ENCODE measurements at places on chromosomes 1 and 21.

DNA sequence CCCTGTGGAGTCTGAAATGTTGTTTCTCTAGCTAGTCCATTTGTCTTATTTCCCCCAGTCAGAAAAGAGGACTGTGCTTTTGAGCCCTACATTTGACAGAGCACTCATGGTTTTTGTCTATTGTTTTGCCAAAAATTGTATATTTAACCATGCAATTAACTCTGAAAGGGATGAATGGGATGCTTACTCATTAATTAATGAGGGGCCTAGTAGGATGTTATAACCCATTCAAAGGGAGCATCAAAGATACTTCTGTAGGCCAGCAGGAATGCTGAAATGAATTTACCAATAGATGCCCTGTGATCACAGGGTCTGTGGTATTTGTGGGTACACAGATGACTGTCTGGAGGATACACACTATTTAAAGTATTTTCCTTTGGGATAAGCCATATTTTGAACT, 147.7 kb downstream of the FCRL5 start:
- no peak for DNase-seq
- H3K36me3 ChIP-seq: no peaks in the 10 kb centered on the region
- no peak overlapping the region for H3K27ac ChIP-seq
- H3K4me1 ChIP-seq: no peaks in the 10 kb centered on the region
- peaks cover 17% of the 10 kb centered on the region for H3K27me3 ChIP-seq
- no peak overlapping the region for H3K4me3 ChIP-seq

GRCh38 chr1:94384485-94385265, 33.5 kb upstream of the ABCD3 start:
- H3K36me3 ChIP-seq: no peaks in the 10 kb centered on the region
- H3K27ac ChIP-seq: no peak overlapping the region
- H3K4me1 ChIP-seq: no peaks in the 10 kb centered on the region
- no peak for DNase-seq
- no peak overlapping the region for H3K4me3 ChIP-seq

- peaks cover 17% of the 10 kb centered on the region for H3K27me3 ChIP-seq
- no peak for DNase-seq
- H3K27ac ChIP-seq: no peak overlapping the region
- no peaks in the 10 kb centered on the region for H3K4me1 ChIP-seq
Observed at GRCh38 chr1:201128476-201128875, 1.5 kb upstream of the ASCL5 start.

- no peak overlapping the region for H3K4me3 ChIP-seq
- no peak overlapping the region for H3K27ac ChIP-seq
- DNase-seq: no peak
- no peaks in the 10 kb centered on the region for H3K36me3 ChIP-seq
- H3K27me3 ChIP-seq: no peaks in the 10 kb centered on the region
Observed at GRCh38 chr1:185850366-185850765, 116.2 kb downstream of the HMCN1 start.

- H3K27me3 ChIP-seq: no peaks in the 10 kb centered on the region
- no peak overlapping the region for H3K27ac ChIP-seq
- H3K36me3 ChIP-seq: no peaks in the 10 kb centered on the region
- no peak for DNase-seq
- no peaks in the 10 kb centered on the region for H3K4me1 ChIP-seq
Observed at GRCh38 chr1:7456722-7457082, 314.4 kb upstream of the VAMP3 start.

- no peak overlapping the region for H3K4me3 ChIP-seq
- DNase-seq: no peak
- H3K27ac ChIP-seq: no peak overlapping the region
- no peaks in the 10 kb centered on the region for H3K4me1 ChIP-seq
- no peaks in the 10 kb centered on the region for H3K36me3 ChIP-seq
- H3K27me3 ChIP-seq: peaks cover 23% of the 10 kb centered on the region
Observed at GRCh38 chr1:229768232-229768631, 142.2 kb downstream of the URB2 start.

DNA sequence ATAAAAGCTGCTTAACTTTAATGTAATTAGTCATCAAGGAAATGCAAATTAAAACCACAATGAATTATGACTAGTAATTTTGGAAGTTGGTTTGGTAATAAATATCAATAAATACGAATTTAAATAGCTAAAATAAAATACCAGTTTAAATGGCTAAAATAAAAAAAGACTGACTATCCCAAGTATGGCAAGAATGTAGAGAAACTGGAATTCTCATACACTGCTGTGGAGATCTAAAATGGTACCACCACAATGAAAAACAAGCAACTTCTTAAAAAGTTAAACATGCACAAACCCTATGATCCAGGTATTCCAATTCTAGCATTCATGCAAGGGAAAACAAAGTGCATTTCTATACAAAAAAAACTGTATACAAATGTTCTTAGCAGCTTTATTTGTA, 382.6 kb upstream of the NR5A2 start:
- H3K27me3 ChIP-seq: no peaks in the 10 kb centered on the region
- H3K27ac ChIP-seq: no peak overlapping the region
- H3K4me3 ChIP-seq: no peak overlapping the region
- DNase-seq: no peak
- H3K4me1 ChIP-seq: no peaks in the 10 kb centered on the region

GRCh38 chr1:219438386-219438785, 174.5 kb downstream of the ZC3H11B start:
- H3K27ac ChIP-seq: no peak overlapping the region
- peaks cover 3% of the 10 kb centered on the region for H3K4me1 ChIP-seq
- no peaks in the 10 kb centered on the region for H3K27me3 ChIP-seq
